ENCODE measurements at places on chromosomes 4 and X.

GRCh38 chrX:127726227-127726626, 326.0 kb downstream of the ACTRT1 start:
- DNase-seq, result peak; percentile 32

DNA sequence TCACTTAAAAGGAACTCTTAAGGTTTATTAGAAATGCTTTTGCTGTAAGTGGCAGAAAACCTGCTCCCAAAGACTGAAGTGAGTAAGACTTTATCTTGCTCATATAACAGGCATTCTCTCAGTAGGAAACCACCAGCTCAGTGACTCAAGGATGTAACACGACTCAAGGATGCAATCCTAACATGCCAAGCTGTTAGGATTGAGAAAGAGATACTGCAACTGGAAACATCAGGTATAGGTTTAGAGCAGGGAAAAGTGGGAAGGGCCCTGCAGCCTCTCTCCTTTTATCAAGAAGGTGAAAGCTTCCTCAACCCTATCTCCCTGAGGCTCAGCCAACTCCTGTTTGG, 11.9 kb upstream of the SLC9A7 start:
- no peak for DNase-seq

- no peak for DNase-seq
These were observed 95.3 kb downstream of the AREG start for GRCh38 chr4:74540193-74540592.

DNA sequence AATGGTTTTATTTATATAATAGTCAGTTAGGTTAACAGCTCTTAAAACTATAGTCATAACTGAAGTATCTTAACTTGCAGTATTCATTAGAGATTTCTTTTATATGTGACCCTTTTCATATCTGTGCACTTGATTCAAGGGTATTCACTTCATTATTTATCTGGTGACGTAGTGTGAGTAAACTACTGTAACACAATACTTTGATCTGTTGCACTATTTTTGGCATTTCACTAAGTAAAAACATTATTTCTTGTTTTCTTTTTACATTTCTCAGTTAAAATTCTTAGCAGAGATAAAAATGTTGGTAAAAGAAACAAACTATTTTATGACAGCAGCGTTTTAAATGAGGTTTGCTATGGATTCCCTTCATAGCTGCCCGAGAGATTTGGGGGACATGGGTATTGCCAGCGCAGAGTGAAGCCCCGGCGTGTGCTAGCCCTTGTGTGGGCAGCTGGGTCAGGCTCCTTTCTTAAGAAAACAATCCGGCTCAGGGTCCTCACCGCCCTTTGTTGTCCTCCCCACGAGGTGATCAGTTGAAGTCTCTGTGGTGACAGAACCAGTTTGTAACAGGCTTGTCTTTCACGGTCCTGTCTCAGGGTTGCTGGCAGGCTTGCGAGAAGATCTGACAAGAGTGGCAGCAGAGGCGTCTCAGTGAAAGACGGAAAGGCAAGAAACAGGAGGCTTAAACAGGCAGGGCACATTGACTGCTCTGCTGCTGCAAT, 293.4 kb downstream of the BMPR1B start:
- no peak for DNase-seq

DNA sequence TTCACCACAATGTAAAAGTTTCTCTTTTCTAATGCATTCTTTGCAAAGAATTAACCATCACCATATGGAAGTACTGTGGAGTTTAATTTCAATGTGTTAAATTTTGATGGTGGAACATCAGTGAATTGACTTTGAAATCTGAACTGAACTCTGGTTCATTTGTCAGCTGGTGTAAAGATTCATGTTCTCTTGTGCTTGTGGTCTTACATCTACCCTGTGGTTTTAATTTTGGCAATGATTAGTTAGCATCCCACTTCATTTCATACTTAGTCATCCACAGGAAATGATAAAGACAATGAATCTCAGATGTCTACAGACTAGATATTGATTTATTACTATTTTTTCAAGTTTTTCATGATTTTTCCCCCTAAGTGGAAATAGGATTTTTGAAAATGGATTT, 77.8 kb downstream of the GRID2 start:
- no peak for DNase-seq

DNA sequence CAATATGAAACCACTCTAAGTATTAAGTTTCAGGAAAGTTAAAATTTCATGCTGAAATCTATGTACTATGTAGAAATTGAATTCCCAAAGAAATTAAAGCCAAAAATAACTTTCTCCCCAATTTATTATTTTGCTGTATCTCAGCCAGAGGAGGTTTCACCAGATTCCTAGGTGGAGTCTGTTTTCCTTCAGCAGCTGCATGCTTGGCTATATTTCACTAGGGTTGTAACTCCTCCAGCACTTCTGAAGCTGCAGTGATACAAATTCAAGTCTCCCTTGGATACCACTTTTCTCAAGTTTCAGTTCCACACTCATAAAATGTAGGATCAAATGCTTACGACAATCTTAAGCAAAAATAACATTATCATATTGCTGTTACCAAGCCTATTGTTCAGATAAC, 41.2 kb upstream of the ZC4H2 start:
- DNase-seq, result no peak

- no peak for DNase-seq
These were observed 137.9 kb downstream of the GRIA2 start for GRCh38 chr4:157358439-157358838.

- DNase-seq, result peak; percentile 67
These were observed 209.6 kb upstream of the SPIN4 start for GRCh38 chrX:63560601-63561218.

DNA sequence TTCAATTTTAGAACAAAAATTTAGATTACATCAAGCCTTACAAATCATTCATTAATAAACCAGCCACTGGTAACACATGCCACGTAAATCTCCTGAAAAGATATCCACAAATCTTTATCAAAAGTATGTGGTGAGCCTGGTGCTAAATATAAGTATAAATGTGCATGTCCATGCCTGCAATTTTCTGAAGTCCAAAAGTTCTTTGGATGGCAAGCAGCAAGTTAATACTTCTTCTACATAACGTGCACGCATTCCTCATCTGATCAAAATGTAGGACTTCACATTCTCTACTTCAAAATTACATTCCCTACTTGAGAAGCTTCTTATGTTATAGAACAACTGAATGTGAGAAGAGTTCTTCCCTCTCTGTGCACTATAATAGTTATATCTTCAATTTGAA, 49.8 kb downstream of the HHIP start:
- no peak for DNase-seq

All from MV-4-11 (cell line).